ENCODE measurements at places on chromosomes 12 and 14. TPM values are rescaled to one million over a fixed set of nuclear protein-coding genes. Genes with fewer than 3 reads are reported as not detected.

Gene DPPA3
- total RNA-seq: not detected

DNA sequence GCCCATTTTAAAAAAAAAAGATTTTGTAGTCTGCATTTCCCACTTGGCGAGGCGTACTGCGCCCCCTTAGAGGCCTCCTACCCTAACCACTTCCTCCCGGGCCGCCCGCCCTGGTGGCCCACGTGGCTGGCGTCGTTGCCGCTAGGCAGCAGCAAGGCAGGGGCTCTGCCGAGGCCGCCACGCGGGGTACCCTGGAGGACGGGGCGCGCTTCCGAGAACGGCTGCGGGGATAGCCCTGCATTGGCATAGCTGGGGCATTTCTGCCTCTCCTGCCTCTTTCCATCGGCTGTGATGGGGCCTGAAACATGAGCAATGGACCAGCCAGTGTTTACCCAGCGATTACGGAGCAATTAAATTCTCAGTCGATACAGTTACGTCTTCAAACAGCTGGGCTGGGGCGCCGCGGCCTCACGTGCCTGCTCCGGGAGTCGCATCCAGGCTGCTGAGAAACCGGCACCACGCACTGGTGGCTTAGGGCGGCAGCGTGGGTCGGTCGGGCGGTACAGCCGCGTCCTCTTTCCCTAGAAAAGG lies 38.0 kb downstream of the IQSEC3 start:
- DNase-seq: no peak

DNA sequence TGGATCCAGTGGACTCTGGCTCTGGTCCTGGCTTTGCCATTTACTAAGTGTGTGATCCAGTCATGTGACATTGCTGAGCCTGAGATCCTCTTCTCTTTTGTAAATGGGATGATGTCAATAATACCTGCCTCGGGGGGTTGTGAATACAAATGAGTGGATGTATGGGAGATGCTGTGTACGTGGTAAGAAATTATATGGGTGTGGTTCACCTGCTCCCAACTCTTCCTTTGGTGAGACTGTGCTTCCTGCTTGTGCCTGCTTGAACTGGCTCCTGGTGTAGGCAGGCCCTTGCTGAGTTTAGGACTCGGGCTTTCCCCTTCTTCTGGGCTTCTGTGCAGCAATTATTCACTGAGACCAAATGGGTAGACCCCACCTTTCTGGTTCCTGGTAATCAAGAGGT lies 189.5 kb upstream of the FRMD6 start:
- DNase-seq: no peak

DNA sequence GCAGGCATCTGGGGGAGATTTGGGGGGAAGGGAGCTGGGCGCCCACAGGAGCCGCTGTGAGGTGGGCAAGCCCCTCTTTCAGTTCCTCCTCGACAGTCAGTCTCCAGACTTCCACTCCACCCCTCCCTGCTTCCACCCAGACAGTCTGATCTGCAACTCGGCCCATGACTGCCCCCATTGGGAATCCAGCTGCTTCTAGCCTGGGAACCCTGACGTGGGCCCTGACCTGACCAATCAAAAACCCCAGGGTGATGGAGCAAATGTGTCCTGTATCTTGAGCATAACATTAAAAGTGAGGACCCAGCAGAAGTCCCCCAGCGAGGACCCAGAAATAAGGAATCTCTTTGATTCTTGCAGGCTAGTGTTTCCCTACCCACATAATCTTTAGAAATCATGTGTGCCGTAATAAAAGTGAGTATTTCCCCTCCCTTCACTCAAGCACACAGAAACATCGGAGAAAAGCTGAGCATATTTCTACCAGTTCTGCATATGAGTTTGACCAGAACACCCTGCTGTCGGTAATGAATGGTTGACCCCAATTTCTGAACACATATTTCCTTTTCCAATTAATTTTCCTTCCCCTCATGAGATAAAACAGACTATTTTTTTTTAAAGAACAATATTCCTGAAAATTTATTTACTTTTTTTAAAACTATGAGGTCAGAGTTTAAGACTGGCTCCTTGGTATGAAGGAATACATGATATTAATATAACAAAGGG lies 6.4 kb downstream of the SSH1 start:
- no peak for DNase-seq

Gene LTA4H
- total RNA-seq: 76.2 TPM

- no peak for DNase-seq
These were observed 17.7 kb upstream of the ADCK1 start for GRCh38 chr14:77782202-77782601.

DNA sequence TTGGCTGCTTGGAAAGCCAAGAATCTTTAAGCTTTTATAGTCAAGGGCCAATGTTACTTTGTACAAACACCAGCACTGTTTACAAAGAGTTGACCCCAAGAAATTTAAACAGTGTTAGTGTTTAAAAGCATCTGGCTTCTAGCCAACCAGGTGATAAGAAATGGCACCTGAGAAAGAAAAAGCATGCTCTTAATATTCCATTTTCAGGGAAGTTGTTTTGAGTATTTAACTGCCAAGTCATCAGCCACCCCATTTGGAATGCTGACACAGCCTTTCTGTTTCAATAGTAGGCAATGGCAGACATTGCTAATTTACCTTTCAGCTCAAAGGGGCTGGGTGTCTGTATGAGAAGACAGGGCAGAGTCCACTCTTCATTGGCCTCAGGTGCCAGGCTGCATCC lies 3.7 kb upstream of the SLC35F4 start:
- DNase-seq: no peak

DNA sequence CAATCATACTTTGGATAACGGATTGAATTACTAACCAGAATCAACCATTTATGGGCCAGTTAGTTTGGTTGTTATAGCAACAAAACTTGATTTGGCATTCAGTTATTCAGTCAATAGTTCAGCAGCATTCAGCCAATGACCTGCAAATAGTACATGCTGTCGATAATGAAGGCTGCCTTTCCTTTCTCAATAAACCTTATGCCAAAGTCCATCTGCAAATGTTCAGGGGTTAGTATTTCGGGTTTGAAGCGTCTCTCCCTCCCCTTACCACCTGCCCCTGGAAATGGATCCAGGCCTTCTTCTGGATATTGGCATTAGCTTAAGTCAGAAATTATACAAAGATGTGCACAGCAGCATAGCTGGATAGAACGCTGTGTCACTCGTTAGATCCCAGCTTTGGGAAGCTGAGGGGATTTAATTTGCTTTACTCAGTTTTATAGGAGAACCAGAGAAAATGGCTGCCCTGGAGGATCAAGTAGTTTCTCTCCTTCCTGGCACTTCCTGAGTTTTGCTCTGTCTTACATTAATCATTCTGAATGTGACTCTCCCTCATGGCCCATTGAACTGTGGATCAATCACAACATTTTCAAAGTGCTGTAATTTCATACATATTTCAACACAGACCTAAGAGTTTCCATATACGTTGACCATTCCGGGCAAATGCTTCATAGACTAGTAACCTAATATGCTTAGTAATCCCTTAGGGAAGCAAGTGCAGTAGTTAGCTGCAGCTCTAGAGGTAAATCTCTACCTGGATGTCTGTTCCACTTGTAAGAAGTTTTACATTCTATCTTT lies 46.7 kb upstream of the PTPRR start:
- no peak for DNase-seq

Gene VPS33A
- total RNA-seq: 26.8 TPM

Gene DAO
- not detected for total RNA-seq

DNA sequence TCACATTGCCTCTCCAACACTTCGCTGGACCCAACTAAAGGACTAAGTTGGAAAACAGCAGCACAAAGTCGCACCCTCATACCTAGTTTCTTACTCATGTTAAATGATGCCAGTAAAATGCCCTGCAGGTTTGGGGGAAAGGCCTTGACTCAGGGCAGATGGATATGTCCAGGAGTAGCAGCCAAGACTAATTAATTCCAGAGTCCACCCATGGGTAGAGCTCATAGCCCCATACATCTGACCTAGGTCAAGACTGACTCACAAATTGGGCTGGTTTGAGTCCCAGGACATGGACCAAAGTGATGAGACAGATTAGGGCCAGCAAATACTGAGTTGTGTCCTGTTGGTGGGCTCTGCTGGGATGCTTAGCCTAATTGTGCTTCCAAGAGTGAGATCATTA lies 224.0 kb upstream of the BTG1 start:
- DNase-seq: no peak

- no peak for DNase-seq
These were observed at the start of the genes CAPZA3 and PLCZ1 for GRCh38 chr12:18737819-18738218. Gene CAPZA3, plus strand, starts transcription at chr12:18738119. Its CDS starts 150 bp downstream, at chr12:18738269. Gene PLCZ1, minus strand, starts transcription at chr12:18738012. Its CDS starts 641 bp downstream, at chr12:18737371.

Measured in glomerular endothelial cell (primary cell).